CD4-positive, alpha-beta memory T cell (primary cell): ENCODE measurements at places on chromosomes 7 and 10.

- no peak for DNase-seq
These were observed 78.6 kb upstream of the ADRB1 start for GRCh38 chr10:113965077-113965476.

GRCh38 chr7:94129443-94130140, 125.4 kb upstream of the BET1 start:
- DNase-seq: no peak

DNA sequence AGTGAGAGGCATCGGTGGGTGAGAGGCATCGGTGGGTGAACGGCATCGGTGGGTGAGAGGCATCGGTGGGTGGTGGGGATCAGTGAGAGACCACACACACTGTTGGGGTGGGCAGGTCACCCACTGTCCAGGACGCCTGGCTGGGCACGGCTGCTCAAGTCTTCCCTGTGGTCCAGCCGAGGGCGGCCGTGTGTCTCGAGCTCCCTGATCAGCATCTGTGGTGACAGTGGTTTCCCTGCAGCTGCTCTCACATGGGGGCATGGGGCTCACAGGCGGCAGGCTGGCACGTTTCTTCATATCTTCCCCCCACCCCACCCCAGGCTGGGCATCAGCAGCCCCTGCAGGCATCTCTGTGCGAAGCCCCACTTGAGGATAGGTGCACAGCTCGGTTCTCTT, 78.2 kb downstream of the NKX6-2 start:
- DNase-seq: no peak

- DNase-seq: no peak
These were observed 29.2 kb upstream of the RTKN2 start for GRCh38 chr10:62297857-62298256.

GRCh38 chr10:132961787-132962622, 19.6 kb upstream of the CFAP46 start:
- peak; percentile 66 for DNase-seq

- no peak for DNase-seq
These were observed 7.8 kb downstream of the ZNF467 start for GRCh38 chr7:149765399-149766121.

GRCh38 chr10:29998142-29998808, 61.1 kb downstream of the JCAD start:
- DNase-seq: peak; percentile 72

- DNase-seq: no peak
These were observed 28.3 kb downstream of the TAF3 start for GRCh38 chr10:7846591-7846990.

DNA sequence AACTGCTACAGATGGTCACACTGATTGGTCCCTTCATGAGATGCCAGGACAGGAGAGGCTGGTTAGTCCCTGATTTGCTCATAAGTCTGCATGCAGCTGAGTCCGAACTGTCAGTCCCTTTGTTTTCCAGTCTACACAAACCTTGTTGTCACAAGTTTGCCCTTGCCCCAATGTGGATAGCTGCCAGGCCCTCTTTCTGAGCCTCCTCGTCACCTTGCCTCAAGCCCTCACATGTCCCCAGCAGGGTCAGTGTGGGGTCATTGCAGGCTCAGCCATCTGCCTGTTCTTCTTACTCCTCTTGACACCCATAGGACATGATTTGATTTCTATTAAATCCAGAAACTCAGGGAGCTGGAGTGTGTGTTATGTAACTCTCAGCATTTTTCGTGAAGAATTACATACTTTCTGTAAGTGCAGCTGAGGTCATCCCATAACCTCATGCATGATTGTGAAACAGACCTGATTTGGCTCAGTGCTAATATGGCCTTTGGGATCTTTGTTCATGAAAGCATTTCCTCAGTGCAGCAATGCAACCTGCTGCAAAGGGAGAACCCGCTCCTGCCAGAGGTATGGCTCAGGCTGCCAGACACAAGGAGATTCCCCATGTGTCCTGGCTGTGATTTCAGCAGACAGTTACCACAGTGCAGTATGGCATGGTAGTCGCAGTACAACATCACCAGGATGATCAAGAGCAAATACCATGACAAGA, 70.0 kb upstream of the ZMIZ2 start:
- no peak for DNase-seq

DNA sequence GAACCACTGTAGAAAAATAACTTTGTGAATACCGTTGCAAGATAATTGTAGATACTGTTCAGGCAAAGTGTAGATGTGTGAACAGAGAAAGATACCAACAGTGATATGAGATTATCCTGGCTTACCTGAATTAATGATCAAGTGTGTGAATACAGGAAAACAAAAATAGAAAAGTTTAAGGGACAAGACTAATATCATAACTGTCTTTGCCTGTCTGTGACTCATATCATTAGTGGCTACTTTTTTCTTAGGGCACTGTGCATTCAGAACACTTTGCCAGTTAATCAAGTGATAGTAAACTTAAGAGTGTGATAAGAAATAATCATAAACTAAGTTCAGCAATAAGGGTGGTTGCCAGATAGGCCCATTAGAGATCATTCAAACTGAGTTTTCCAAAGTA, 323.0 kb upstream of the LRGUK start:
- no peak for DNase-seq

- peak; percentile 16 for DNase-seq
These were observed 12.4 kb downstream of the PAPOLB start for GRCh38 chr7:4849390-4849789.

- DNase-seq: no peak
These were observed 528.2 kb upstream of the NRP1 start for GRCh38 chr10:33862536-33863105.

GRCh38 chr10:106399112-106399511, 765.4 kb downstream of the SORCS1 start:
- no peak for DNase-seq

DNA sequence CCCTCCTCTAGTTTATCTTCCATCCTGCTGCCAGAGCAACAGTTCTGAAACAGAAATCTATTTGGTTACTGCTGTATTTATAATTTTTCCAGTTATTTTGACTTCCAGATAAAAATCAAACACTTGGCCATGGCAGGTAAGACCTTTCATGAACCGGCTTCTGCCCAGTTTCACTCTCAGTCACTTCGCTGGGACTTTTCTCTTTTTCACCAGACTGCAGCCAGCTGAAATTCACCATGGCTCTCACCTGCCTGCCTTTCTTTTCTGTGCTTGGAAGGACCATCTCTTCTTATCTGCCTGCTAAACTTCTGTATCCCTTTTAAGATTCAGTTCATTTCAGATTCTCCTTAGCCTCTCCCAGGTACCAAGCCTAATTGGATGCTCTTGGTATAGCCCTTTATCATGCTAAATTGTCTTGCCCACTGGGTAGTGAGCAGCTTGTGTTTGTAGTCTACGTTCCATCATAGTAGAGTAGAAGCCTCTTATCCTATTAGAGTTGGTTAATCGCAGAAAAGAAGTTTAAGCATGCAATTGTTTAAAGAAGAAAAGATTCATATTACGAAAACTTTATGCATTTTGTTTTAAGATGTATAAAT, 71.7 kb downstream of the TAF3 start:
- no peak for DNase-seq

- peak; percentile 80 for DNase-seq
These were observed 47.7 kb upstream of the FGL2 start for GRCh38 chr7:77247206-77247850.

GRCh38 chr10:98308669-98309365, 40.8 kb upstream of the LOXL4 start:
- no peak for DNase-seq

DNA sequence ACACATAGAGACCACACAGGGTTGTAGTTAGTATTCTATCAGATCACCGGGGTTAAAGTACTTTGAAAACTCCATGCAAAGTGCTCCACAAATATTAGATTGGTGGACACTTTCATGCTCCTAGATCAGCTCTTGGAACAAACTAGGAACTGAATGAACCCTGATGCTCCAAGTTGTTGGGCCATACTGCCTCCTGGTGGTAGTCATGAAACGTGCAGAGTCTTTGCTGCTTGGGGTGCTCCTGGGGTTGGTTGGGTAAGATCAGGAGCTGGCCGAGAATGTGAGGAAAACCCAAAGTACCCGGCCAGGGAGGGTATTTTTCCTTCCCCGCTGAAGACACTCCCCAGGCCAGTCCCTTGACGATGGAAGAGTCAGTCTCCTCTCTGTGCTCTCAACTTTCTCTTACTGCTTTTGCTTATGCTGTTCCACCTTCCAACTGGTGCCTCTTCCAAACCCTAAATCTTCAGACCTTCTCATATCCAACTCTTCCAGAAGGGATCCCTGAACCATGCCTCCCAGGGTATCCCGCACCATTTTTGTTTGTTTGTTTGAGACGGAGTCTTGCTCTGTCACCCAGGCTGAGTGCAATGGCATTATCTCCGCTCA, 918 bp upstream of the RPEL1 start:
- peak; percentile 48 for DNase-seq

DNA sequence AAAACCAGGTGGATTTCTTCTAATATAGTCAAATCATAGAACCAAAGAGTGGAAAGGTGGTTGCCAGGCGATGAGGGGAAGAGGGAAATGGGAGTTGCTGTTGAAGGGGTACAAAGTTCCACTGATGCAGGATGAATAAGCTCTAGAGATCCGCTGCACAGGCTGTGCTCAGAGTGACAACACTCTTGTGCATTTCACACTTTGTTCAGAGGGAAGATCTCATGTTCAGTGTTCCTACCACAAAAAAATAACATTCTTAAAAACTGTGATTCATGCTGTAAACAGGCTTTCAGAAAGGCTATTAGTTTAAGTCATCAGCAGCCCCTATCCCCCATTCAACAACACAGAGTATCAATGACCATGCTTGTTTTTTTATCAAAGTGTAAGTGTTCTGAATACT, 213.8 kb downstream of the COBL start:
- no peak for DNase-seq

GRCh38 chr10:46002916-46003693, 27.3 kb downstream of the NCOA4 start:
- DNase-seq: no peak
